ENCODE measurements at places on chromosomes 2 and 18.

DNA sequence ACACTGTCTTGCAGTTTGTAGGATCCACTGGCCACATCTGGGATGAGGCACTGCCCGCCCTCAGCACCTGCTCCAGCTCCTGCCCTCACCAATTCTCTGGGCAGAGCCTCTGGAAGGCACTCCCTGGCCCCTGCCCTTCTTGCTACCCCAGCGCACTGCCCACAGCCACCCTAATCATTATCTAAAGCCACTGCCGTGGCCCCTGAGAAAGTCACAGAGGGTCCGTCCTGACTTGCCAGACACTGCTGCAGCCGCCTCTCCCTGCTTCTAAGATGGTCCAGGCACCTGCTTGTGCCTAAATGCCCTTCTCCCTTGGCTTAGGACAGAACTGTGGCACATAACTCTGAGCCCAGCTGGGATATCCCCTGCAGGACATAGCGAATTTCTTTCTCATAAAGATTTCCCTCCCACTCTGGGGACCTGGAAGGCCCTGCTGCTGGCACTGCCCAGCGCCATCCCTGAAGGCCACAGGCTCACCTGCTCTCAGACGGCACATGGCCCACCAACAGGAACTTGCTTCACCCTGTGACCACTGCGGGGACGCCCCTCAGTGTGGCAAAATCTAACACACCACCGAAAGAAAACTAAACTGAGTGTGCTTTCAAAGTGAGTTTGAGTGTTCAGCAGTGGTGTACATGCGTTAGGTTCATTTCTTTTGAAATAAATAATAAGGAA, 244.9 kb downstream of the HDAC4 start:
- no peak for DNase-seq

GRCh38 chr2:48380989-48381625, 148.8 kb upstream of the STON1 start:
- DNase-seq = no peak

DNA sequence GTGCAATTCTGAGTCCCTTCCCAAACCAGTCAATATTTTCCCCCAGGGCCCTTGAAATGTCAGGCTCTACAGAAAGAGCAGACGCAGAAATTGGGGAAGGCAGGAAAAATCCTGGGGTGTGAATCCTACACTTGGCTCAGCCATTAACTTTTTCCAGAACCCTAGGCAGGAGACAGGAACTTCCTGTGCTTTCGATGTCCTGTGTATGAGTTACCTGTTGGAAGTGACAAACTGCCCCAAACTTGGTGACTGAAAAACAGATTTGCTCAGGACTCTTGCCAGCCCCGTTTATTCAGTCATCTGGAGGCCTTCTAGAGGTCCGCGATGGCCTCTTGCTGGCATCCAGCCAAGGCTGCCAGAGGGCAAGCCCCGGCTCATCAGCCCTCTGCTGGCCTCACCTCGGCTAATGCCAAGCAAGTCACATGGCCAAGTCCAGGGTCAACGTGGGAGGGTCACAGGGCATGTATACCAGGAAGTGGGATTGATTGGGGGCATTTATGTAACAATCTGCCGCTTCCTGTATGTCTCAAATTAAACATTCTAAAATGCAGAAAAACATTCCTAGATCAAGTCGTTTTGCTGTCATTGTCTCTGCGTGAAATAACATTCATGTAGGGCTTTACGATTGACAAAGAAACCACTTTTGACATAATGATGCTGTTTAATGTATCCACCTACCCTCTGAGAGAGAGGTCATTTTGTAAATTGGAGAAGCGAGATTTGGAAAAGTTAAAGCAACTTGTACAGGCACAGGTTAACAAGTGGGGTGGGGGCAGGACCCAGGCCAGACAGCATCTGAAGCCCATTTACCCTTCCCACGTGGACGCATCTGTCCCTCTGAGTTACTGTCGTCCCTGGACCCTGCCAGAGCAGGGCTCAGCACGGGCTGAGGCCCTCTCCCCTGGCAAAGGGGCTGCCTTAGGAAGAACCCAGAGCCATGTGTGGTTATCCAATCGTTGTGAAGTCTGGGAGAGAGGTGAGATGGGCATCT, 179.4 kb downstream of the INHBB start:
- DNase-seq = no peak

- no peak for DNase-seq
Measured at GRCh38 chr2:210302326-210302725, 12.6 kb downstream of the MYL1 start.

- no peak for DNase-seq
Measured at GRCh38 chr18:23809415-23809814, 120.2 kb downstream of the LAMA3 start.

DNA sequence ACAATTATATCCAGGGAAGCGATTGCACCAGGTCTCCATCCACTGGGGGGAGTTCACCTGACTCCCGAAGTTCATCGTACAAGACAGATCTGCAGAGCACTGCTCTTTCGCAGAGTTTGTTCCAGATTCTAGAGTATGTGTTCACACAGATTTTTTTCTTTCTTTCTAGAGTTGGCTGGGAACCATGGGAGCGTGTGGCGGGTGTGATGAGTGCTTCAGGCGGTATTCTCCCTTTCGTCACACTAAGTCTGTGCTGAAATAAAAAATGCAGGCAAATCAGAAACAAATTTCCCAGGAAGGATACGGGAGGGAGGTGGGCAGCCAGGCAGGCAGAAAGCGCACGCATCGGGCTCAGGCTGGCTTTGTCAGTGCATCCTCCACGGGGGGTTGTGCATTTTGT, 129.8 kb upstream of the SOX11 start:
- no peak for DNase-seq

DNA sequence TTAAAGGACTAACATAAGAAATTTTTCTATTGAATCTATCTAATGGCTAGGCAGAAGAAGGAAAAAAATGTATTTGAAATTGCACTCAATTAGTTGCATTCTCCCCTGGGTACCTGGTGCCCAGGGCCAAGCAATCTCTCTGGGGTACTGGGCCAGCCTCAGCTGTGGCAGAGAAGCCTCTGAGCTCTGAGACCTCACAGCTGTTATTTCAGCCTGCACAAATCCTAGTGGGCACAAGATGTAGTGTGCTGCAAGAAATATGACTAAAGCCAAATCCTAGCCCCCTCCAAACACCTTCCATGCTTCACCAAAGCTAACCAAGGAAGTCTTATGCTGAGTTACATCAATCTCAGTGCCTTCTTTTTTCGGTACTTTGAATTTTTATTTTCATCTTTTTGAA, 478.4 kb downstream of the STK39 start:
- DNase-seq = no peak

- no peak for DNase-seq
Measured at GRCh38 chr2:238027591-238028415, 33.0 kb upstream of the SCLY start.

- DNase-seq = no peak
Measured at GRCh38 chr18:33062834-33063364, 290.1 kb upstream of the KLHL14 start.

DNA sequence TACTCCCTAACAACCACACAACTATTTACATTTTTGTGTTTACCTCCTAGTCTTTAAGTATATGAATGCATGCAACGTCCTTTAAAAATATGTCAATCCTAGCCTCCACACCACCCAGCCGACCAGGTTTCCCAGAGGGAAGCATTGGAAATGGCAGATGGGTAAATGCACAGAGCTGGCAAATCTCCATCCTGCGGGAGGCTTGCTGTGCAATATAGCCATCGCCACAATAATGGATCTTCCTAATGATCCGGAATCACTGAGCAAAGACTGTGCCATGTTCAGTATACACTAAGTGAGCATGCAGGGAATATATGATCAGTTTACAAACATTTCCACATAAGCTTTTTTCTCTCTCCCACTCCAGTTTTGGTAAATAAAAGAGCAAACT, 131.8 kb downstream of the NEDD4L start:
- no peak for DNase-seq

GRCh38 chr18:68219872-68220271, 495.0 kb downstream of the TMX3 start:
- no peak for DNase-seq

DNA sequence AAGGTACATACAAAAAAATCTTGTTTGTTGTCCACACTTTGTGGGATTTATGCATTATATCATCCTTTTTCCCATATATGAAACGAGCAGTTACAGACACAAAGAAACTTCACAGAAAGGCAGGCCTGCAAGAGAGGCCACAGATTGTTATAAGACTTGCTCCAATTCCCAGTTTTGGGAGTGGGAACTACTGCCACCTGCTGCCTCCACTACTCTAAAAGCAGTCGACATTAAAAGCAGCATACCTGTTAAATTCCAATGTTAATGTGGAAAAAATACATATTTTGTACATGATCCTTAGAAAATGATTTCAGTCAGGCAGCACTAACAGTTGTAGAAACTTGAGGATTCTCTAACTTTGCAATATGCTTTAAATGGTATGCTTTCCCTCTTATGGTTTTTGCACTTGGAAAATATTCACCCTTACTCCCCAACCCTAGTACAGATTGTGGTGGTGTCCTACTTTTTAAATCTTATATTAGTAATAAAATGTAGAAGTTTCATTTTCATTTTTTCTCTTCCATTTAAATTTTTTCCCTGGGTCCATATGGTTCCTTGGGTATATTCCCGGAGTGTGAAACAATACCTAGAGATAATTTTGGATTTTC, 37.9 kb downstream of the SLC38A11 start:
- no peak for DNase-seq

DNA sequence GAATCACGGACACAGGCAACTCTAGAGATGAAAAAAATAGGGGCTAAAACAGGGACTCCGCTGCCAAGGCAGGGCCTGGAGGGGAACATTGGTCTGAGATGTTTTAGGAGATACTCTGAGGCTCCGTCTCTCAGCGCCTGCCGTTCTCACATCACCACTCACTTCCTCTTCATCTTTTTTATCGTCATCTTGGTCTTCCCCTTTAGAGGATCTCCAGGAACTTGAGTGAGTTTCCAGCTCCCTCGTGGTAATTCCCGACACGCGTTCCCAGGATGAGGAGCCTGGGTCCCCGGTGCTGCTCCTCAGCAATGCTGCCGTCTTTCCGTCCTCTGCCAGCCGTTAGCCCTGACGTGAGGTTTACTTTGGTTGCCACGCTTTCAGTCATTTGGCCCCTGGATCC, 16.1 kb downstream of the MLPH start:
- no peak for DNase-seq

GRCh38 chr18:808086-808485, 4.0 kb downstream of the YES1 start:
- no peak for DNase-seq

- DNase-seq = no peak
Measured at GRCh38 chr18:4357579-4357978, 97.5 kb downstream of the DLGAP1 start.

DNA sequence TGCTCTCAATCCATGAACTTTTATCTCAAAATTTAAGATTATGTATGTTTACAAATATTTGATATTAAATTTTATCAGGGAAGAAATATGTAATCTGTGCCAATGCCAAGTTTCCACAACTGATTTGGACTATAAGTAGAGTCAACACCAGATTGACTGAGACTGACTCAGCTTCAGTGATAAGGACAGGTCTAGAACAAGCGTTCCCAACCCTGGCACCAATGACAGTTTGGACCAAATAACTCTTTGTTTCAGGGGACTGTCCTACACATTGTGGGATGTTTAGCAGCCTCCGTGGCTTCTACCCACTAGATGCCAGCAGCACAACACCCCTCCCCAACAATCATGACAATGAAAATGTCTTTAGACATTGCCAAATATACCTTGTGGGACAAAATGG, 165.3 kb downstream of the THADA start:
- DNase-seq = no peak

DNA sequence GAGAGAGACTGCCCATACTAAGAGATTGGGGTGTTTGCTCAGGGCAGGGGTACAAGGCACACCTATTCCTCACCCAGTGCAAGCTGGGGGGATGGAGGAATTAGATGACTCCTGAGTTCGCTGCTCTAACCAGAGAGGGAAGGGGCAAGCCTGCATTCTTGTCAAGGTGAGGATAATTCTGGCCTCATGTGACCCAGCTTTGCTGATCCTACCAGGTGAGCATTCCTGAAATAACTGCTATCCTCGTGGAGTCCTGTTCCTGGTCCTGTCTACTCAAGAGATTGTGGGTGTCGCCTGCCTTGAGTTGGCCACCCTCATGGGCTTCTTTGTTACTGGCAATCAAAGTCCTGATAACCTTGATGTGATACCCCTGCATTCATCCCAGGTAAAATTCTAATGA, 206.0 kb downstream of the SPP2 start:
- DNase-seq = no peak

- no peak for DNase-seq
Measured at GRCh38 chr2:127567351-127567854, 31.9 kb downstream of the MYO7B start.

DNA sequence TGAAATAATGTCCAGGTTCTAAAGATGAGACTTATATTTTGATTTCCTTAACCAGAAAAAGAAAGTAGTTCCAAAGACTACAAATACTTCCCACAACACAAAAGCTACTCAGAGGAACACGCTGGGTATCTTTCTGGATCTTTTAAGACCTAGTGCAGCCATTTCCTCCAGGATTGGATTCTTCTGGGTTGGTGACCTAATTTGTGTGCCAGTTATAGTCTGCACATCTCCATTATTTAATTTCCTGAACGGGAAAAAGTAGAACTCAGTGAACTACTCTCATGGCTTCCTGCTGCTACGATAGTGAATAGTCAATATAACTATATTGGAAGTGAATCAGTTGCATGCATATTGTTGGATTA, 1.5 kb downstream of the TMEM87B start:
- DNase-seq = no peak

DNA sequence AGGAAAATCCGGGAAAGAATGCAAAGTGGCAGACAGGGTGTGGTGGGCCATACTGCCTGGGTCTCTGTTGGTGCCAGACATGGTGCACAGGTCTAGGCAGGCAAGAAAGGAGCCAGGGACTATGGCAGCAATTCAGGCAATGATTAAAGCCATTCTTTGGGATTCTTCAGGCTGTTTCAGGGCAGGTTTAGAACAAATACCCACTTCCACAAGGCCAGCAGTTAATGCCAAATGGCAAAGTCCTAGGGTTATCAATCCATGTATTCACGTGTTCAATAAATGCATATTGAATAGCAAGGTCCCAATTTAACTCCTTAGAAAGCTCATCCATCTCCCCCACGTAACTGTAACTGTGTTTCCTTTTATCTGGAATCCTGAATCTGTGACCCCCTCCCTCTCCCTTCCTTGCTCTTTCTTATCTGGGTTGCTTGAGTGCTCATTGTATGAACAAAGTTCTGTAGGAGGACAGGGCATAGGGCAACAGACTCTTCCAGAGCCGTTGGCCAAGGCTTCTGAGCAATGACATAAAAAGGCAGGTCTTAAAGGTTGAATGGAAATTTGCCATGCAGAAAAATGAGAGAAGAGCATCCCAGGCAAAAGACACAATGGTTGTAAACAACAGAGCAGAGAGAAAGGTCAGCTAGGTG, 146.8 kb upstream of the KLHL29 start:
- no peak for DNase-seq

DNA sequence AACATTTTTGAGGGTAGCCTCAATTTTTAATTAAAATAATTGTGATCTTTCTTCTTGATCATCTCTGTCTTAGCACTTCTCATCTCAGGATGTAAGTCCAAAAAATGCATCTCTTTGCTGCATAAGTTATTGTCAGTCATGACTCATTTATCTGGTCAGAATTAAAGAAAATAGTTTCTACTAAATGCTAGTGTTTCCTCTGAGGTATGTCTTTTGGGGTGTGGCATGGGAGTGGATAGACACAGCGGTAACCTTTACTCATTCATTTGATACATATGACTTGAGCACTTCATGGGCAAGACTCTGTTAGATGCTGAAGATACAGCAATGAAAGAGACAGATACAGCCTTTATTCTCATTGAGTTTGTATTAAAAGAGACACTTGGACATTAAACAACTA, 284.7 kb downstream of the IRS1 start:
- DNase-seq = no peak
